ENCODE measurements at places on chromosomes 4 and X.

DNA sequence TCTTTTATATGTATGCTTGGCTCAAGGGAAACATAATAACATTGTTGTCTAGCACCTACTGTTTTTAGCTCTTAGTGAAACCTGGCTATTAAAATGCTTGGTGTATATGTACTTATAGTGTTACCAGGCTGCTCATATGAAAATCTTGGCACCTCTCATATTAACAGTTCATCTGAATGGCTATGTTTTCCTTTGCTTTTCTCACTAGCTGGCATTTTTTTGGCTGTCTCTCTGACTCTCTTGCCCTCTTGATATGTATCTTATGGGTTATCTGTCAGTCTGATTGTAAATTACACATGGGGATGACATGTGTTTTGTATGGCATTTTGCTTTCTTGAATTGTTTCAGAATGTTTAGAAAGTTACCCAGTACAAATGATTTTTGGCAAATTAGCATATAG, 158.0 kb downstream of the ARHGAP24 start:
- DNase-seq: no peak

DNA sequence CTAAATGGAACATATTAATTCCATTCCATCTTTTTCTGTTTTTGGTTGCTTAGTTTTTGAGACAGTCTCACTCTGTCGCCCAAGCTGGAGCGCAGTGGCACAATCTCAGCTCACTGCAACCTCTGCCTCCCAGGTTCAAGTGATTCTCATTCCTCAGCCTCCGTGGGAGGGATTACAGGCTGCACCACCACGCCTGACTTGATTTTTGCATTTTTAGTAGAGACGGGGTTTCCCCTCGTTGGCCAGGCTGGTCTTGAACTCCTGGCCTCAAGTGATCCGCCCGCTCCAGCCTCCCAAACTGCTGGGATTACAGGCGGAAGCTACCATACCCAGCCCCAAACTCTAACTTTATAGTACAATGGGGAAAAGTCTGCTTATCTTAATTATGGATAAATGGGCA, 11.2 kb downstream of the HNRNPD start:
- DNase-seq: no peak

DNA sequence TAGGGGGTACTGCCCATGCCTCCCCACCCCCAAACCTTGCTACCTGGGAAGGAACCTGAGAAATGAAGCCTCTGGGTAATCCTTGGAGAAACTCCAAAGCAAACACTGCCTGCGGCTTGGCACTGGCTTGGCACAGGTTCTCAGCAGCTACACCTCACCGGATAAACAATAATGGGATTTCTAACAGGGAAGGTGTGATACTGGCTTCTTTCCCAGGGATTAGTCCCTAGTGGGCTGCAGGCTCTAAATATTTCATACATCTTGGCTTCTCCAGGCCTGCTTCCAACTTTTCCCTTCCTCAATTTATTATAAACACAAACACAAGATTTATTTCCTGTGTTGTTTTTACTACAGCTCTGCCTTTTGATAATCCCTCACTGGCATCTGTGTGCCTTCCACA, 12.5 kb downstream of the SEC24D start:
- DNase-seq: peak; percentile 26

GRCh38 chrX:87901060-87901459, 383.5 kb downstream of the KLHL4 start:
- no peak for DNase-seq

GRCh38 chrX:38616904-38617303, 55.6 kb downstream of the TSPAN7 start:
- DNase-seq: no peak

Measured in iPS-NIHi11 (cell line).